Astrocyte of the hippocampus (primary cell): ENCODE measurements at places on chromosomes 13 and 19.

DNA sequence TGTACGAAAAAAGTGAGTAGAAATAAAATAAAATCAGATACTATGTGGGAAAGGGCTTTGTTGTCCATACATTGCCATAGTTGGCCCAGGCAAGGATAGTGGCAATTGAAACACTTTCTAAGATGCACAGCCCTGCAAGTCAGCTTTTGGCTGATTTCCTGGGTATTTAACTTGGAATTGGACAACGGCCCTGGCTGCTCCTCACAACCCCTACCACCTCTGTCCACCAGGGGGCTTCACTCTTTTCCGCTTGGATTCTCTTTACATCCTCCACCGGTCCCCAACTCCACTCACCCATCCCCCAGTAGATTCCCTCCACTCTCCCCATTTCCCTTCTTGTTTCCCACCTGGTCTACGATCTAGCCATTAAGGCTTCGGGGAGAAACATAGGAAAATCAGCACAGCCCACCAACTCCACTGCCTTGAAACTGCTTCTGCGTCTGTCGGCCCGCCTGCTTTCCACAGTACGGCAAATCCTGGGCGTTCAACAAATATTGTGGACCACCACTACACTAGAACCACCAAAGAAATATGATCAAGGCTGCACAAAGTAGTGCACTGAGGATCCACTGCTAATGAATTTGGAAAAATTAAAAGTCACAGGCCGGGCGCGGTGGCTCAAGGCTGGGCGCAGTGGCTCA, 48.6 kb upstream of the GTF3A start:
- DNase-seq = peak; percentile 81

GRCh38 chr13:29428310-29429181, 166.9 kb downstream of the SLC7A1 start:
- peak; percentile 35 for DNase-seq

DNA sequence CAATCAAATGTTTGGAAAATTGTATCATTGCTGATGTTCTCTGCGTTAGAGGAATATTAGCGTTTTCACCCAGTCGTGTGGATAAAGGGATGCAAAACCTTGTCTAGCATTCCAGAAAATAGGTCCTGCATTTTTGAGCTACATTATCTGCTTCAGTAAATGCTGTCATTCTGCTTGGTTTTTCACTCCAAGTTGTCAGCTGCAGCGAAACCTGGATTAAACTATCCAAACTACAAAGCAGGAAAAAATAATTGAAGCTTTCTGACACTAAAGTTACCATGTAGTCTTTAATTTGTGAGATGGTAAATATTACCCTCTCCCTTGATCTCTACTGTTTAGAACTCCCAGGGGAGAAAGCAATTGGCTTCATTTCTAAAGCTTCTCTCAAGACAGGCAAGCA, 1795.5 kb upstream of the PRR20A start:
- DNase-seq = no peak

- DNase-seq = no peak
These were observed 3.0 kb upstream of the ZNF444 start for GRCh38 chr19:56138069-56138468.

GRCh38 chr19:7811989-7812388, 18.0 kb upstream of the EVI5L start:
- DNase-seq = no peak

DNA sequence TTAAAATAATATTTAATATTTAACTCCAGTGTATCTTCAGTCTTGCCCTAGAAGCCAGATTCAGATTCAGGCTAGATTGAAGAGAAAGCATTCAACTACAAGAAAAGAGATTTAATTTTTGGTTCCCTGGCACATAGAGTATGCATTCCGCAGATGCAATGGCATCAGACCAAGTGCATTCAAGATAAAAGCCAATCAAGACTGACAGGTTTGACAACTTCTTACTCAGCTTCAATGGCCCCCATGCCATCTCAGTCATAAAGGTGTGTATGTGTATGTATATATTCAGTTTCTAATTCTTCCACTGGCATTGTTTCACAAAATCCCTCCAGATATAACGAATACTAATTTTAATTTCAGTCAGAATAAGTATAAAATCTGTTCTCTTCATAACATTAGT, 650.8 kb upstream of the GPC6 start:
- DNase-seq = no peak

- peak; percentile 21 for DNase-seq
These were observed 1423.8 kb upstream of the MIR17HG start for GRCh38 chr13:89923736-89924135.

- no peak for DNase-seq
These were observed 322 bp downstream of the ZNF558 start for GRCh38 chr19:8831832-8832131.

DNA sequence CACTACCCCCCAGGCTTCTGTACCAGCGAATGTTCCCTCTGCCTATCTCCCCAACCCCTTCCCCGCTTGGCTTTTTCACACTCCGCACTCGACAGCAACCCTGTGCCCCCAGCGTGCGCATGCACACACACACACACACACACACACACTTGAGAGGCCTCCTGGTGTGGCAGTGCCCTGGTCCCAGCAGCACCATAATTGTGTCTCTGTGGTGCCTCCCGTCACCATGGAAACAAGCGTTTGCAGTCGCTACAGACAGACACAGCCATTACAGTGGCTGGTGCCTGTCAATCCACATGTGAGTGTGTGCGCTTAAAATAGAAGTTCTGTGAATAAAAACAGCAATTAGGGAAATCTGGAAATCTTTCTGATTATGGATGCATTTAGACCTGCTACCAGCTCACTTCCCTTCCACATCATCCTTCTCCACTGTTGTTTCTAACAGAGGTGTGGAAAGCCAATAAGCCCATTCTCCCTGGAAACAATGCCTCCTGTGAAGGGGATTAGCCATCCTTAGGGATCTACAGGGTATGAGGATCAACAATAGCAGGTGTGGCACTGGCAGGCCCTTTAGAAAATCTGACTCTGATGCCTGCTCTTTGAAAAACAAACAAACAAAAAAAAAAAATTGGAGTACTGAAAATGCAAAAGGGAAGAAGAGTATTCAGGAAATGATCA, 146.3 kb downstream of the DCLK1 start:
- peak; percentile 70 for DNase-seq

GRCh38 chr13:23350009-23350408, 83.5 kb downstream of the SACS start:
- DNase-seq = no peak

GRCh38 chr13:57624565-57625435, 6.7 kb upstream of the PCDH17 start:
- peak; percentile 81 for DNase-seq

DNA sequence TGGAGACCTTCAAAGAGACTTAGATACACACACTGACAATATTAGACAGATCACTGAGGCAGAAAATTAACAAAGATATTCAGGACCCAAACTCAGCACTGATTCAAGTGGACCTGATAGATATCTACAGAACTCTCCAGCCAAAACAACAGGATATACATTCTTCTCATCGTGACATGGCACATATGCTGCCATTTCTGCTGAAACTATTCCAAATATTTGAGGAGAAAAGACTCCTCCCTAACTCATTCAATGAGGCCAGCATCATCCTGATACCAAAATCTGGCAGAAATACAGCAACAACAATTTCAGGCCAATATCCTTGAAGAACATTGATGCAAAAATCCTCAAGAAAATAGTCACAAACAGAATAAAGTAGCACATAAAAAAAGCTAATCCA, 53.3 kb downstream of the TRPC4 start:
- DNase-seq = no peak

- no peak for DNase-seq
These were observed 985.4 kb downstream of the DIAPH3 start for GRCh38 chr13:59178344-59178743.
